ENCODE measurements at places on chromosomes 1 and 21.

DNA sequence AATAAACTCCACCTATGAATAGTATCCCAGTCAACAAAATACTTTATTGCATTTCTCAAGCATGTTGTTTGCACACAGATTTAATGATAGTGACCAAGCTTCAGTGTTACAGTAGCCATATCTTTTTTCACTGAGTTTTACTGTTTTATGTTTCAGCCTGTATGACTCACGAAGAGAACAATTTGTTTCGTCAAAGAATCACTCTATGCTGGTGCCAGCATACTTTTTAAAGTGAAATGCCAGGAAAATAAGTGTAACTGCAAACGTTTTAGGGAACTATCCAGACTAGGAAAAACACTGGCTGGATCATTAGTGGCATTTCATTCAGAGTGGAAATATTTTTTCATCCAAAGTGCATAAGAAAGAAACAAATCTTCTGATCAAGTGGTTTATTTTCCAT is 210.8 kb downstream of the COL11A1 start:
- no peak for DNase-seq

DNA sequence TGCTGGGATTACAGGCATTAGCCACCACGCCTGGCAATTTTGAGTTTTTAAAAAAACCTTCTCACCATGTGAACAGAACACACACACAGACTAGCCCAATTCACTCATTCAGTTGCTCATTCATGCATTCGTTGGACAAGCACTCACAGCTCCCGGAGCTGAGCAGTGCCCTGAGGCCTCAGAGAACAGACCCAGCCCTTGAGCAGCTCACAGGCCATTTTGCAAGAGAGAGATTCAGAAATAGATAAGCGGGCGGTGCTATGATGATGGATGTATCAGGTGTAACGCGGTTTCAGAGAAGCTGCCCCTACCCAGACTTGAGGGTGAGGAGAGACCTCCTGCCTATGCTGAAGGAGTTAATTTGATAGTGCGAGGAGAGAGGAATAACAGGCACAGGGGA is 18.6 kb downstream of the PTAFR start:
- no peak for DNase-seq

- DNase-seq, result no peak
These were observed 37.6 kb upstream of the KIRREL1 start for GRCh38 chr1:157955857-157956256.

- no peak for DNase-seq
These were observed 510 bp upstream of the IL10RB start for GRCh38 chr21:33265664-33266049.

GRCh38 chr21:46320331-46320801 is 3.3 kb downstream of the C21orf58 start:
- no peak for DNase-seq

DNA sequence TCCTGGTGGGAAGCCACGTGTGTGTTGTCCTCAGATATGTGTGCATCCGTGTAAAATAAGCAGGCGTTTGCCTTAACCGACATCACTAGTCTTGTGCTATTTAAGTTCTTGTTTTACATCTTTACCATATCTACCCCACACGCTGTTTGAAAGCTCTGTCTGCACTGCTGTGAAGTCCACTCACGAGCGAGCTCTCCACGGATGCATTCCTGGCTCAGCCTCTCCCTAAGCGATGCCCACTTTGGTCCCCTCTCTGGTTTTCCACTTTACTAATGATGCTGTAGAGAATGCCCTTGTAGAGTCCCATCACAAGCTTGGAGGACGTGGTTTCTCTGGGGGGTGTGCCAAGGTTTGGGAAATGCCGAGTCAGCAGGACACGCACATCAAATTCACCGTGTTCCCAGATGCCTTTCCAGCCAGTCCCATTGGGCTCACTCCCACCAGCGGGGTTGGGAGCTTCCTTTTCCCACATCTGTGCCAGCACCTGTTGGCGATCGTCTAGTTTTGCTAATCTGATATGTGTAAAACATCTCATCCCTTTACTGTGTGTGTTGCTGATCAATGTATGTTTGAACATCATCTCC is 43.8 kb downstream of the ACTL8 start:
- DNase-seq, result no peak

- DNase-seq, result no peak
These were observed 20.7 kb downstream of the PHC2 start for GRCh38 chr1:33410091-33410701.

DNA sequence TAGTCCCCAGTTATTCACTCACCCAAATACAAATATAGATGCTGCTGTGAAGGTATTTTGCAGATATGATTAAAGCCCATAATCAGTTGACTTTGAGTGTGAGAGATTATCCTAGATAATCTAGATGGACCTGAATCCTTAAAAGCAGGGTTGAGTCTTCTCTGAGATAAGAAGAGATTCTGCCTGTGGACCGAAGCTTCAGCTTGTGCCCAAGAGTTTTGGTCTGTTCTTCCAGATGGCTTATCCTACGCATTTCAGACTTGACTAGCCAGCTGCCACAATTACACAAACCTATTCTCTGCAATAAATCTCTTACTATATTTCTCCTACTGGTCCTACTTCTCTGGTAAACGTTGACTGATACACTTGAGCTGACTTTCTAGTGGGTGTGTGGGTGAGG is 145.1 kb downstream of the KCNJ6 start:
- no peak for DNase-seq

DNA sequence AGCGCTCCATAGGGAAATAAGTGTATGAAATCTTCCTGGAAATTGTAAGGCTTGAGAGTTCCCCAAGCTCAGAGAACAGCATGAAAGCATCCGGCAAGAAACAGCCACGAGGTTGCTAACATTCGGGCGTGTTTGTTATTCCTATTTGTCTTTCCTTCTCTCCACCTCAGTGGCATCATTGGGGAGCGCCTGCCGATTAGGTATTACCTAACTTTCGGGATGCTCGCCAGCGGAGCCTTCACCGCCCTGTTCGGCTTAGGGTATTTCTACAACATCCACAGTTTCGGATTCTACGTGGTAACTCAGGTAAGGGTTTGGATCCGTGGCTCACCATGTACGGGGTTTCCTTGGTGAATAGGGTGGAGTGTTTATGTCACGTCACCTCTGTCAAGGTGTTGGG is 25.7 kb downstream of the SLC37A1 start:
- no peak for DNase-seq

DNA sequence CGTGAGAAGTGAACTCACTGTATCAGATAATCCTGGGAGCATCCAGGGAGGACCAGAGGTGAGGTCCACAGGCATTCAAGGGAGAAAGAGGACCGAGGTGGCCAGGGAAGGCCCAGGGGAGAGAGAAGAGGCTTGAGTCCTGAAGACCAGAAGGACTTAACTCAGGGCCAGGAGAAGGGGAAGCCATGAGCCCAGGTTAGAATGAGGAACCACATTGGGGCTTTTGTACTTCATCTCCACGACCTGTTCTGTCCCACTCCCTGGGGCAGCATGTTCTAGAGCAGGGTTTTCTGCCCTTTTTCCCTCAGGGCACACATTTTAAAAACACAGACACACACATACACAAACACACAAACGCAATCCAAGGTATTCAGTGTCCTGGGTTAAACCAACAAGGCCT is 8.4 kb downstream of the LGR6 start:
- DNase-seq, result no peak

- no peak for DNase-seq
These were observed 19.7 kb downstream of the DPH5 start for GRCh38 chr1:101005871-101006270.

GRCh38 chr21:29481641-29482040 is 182.9 kb downstream of the BACH1 start:
- DNase-seq, result no peak

DNA sequence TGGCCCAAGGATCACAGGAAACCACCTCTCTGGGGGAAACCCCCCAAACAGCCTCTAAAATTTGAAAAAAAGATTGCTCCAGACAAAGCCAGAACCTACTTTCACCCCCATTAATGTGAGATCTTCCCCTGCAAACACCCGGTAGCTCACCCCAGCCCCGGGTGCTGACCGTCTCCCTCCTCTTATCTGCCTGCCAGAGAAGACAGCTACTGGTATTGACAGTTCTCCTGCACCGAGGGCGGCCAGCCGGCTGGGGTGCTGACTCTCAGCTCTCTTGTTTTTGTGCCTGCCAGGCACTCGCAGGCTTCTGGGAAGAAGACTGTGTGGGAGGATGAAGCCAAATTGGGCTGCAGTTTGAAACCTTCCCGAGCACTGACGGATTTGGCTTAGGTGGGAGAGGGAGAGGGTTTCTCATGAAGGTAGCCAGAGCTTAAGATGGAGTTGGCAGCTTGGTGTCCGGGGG is 48.2 kb downstream of the RASSF5 start:
- DNase-seq, result peak; percentile 23

- no peak for DNase-seq
These were observed 97.2 kb downstream of the VPS13D start for GRCh38 chr1:12326986-12327385.

Measured in stimulated activated CD4-positive, alpha-beta T cell treated with anti-CD3 and anti-CD28 coated beads, Interleukin-4, amount 100 ng/mL, for 4 hours (primary cell).